H7 (cell line): ENCODE measurements at places on chromosomes 12 and 14. TPM values are rescaled to one million over a fixed set of nuclear protein-coding genes. Genes with fewer than 3 reads are reported as not detected.
A peak's percentile ranks its signal among the peaks of the same experiment; 100 is the strongest.

GRCh38 chr12:87233671-87234070 lies 795.5 kb downstream of the C12orf50 start:
- DNase-seq = no peak

DNA sequence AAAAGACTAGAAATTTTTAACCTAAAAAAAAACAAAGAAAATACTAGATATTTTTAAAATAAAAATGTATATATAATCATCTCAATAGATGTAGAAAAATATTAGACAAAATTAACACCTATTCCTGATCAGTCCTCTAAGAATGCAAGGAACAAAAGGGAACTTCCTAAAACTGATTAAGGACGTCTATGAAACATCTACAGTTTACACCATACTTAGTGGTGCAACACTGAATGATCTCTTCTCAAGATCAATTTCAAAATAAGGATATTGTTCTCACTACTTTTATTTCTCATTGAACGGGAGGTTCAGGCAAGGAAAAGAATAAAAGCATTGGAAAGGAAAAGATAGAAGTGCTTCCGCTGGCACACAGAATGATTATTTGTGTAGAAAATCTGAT lies 16.0 kb downstream of the OLR1 start:
- DNase-seq = no peak

The GALNT9 gene
- 0.44 and 0.45 TPM in 2 replicates for total RNA-seq

GRCh38 chr14:71597287-71597920 lies 334.8 kb upstream of the RGS6 start:
- no peak for DNase-seq

GRCh38 chr14:105477660-105478397 lies 3.2 kb downstream of the CRIP2 start:
- DNase-seq = no peak

DNA sequence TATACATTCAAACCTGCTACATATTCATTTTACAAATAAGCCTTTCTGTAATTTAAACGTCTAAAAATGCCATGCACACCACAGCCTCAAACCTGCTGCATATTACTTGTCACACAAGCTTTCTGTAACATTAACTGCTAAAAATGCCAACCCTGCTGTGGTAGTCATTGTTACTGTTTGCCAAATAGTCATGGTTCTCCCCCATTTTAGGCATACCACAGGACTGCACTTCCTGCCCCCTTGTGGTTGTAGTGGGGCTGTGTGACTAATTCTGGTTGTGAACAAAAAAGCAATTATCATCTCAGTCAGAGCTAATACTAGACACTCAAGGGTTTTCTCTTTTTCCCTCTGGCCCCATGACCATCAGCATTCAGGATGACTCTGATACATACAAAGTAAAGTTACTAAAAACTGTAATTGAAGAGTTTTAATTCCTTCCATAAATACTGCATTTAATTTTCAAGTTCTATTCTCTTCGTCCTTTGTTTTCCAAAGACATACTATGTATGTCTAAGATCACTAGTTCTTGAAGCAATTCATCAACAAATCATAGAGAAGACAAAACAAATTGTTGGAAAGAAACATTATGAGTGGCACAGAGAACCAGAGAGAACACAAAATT lies 5.7 kb upstream of the SLC35F4 start:
- DNase-seq = peak; percentile 44

DNA sequence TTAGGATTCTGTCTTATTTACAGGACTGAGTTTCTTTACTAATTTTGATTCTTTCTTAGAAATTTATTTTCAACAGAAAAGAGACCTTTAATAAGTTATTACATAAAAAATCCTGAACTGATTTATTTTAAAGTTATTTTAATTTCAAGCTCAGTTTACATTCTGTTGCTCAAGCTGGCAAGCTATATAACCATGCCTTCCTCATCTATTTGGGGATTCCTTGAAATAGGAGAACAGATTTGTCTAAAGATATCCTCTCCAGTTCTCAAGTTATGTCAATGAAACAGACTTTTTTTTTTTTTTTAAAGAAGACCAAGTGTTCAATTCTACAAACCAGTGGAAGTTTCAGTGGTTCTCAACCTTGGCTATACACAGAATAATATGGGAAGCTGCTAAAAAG lies 103.3 kb upstream of the TRHDE start:
- DNase-seq = no peak

DNA sequence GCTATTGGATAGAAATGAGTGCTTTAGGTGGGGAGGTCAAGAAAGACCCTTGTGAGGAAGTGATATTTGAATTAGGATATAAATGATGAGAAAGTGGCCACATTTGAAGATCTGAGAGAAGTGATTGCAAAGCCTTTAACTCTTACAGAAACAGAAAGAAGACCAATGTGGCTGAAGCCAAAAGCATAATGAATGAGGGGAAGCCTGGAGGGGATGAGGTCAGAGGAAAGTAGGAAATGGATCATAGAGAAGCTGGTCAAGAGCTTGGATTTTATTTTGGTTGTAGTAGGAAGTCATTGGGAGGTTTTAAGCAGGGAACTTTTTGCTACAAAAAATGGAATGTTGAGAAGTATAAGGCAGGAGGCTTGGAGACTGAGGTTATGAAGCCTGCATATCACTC lies 3.5 kb upstream of the GYS2 start:
- no peak for DNase-seq

GRCh38 chr12:1560704-1561103 lies 33.7 kb downstream of the FBXL14 start:
- DNase-seq = no peak

The TEAD4 gene
- 67.7 and 70.9 TPM in 2 replicates for total RNA-seq

The DDHD1 gene
- 8.1 and 12.5 TPM in 2 replicates for total RNA-seq

GRCh38 chr12:3275171-3276041 lies 198.2 kb downstream of the TSPAN9 start:
- peak; percentile 96 for DNase-seq

- DNase-seq = no peak
Measured at GRCh38 chr14:34680806-34681479, 33.5 kb downstream of the CFL2 start.

DNA sequence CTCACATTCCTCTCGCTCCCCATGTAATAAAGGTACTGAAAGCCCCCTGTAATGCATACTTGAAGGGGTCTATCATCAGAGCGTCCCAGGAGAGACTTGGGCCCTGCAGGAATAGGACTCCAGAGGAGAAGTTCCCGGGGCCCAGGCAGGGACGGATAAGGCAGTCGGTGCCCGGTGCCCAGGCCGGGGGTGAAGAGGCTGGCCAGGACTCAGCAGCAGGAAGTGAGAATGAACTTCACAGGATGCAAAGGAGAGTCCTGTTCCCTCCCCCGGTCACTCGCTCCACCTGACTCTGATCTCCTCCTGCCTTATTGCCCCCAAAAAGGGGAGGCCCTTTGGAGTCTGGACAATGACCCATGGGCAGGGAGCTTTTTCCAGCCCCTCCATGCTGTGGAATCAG lies 40.2 kb downstream of the LRRC74A start:
- no peak for DNase-seq

DNA sequence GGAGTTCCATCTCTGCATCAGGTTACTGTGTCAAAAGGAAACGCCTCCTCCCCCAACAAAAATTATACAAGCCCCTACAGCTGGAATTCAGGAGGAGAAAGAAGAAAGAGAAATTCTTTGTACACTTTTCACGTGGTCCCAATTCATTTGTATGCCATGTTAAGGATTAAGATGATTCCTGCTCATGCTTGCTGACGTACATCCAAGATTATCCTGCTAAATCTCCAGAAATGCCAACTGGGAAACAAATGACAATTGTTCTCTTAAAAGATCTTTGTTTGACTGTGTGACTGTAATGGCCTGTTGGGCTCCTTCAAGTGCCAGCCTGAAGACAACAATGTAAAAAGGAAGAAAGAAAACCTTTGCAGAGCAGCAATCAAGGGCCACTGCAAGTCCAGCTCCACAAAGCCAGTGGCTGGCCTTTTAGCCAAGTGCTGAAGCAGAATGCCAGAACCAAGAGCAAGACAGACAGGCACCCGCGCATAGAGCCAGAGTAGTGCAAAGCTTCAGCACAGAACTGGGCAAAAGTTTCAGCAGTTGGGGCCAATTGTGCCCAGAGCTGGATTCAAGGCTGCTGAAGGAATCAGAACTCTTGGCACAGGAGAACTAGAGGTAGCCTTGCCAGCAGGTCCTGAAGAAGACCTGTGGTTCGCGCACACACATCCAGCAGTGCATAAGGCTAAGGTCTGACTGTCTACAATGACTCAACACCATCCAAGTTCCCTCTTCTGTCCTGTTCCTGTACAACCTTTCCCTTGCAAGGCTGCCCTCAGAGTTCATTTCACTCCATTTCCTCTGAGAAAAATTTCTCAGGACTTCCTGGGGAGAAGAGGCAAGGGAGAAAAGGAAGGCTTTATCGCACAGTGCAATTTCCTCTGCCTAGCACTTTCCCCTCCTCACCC lies 209.7 kb upstream of the BMP4 start:
- DNase-seq = no peak
